Activated naive CD4-positive, alpha-beta T cell treated with anti-CD3 and anti-CD28 coated beads, Interleukin-2, amount 10 ng/mL, durations not matched to agents 5 hours and 36 hours (primary cell): ENCODE measurements at places on chromosomes 1 and 21. TPM values are rescaled to one million over a fixed set of nuclear protein-coding genes. Genes with fewer than 3 reads are reported as not detected.

The RHD gene
- not detected for total RNA-seq

The DUSP12 gene
- 19.8 TPM for total RNA-seq

The KIF26B gene
- total RNA-seq = not detected

The DNM3 gene
- 1.7 TPM for total RNA-seq

The IFI16 gene
- 229 TPM for total RNA-seq

The PSRC1 gene
- total RNA-seq = 24.7 TPM

The SYTL1 gene
- total RNA-seq = 139 TPM

The VSIG8 gene
- total RNA-seq = not detected

The ATP1A2 gene
- total RNA-seq = not detected

The TNNI3K gene
- not detected for total RNA-seq

The C1orf87 gene
- not detected for total RNA-seq

The COL9A2 gene
- 3.2 TPM for total RNA-seq

The TLR5 gene
- 0.17 TPM for total RNA-seq

The ADGRL4 gene
- not detected for total RNA-seq

The OPRD1 gene
- total RNA-seq = not detected

The EDARADD gene
- 0.26 TPM for total RNA-seq

The CCDC27 gene
- total RNA-seq = not detected

The CD53 gene
- total RNA-seq = 546 TPM

The RGSL1 gene
- not detected for total RNA-seq

The LRRC3 gene
- total RNA-seq = 4.2 TPM

The ZNF648 gene
- total RNA-seq = not detected

The ARV1 gene
- total RNA-seq = 12.5 TPM

The NCF2 gene
- total RNA-seq = 12.9 TPM

The TNFRSF1B gene
- 238 TPM for total RNA-seq

The SLC22A15 gene
- total RNA-seq = 0.58 TPM

The PGBD5 gene
- not detected for total RNA-seq

The PLA2G4A gene
- not detected for total RNA-seq

The AKT3 gene
- total RNA-seq = 18.7 TPM

The MAD2L2 gene
- 54.2 TPM for total RNA-seq

The BGLAP gene
- total RNA-seq = 2.2 TPM

The SLC45A3 gene
- total RNA-seq = not detected

The SYT14 gene
- total RNA-seq = not detected

The SLC35A3 gene
- total RNA-seq = 19.2 TPM

The KCNJ9 gene
- total RNA-seq = not detected

The PLA2G5 gene
- not detected for total RNA-seq

The MTX1 gene
- total RNA-seq = 30.3 TPM

The LHX8 gene
- not detected for total RNA-seq

The SPRR2A gene
- not detected for total RNA-seq
